ENCODE measurements at places on chromosomes 7 and 10.

GRCh38 chr7:71750290-71750689, 618.3 kb downstream of the GALNT17 start:
- no peak for DNase-seq

GRCh38 chr10:48459270-48460150, 145.4 kb downstream of the ARHGAP22 start:
- no peak for DNase-seq

DNA sequence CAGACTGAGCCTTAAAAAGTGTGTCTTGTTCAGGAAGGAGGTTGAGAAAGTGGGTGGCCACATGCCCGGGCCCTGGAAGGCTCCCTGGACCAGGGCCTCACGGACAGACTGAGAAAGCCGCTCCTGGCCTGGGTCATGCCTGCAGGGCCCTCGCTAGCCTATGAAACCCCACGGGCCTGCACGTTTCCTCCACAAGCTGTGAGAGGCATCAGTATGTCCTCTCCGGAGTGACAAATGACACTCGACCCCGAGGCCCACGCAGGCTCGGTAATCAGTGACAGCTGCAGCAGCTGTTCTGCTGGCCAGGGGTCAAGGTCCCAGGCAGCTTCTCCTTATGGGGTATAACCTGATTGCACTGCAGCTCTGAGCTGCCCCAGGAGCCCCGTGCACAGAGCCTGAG, 47.6 kb downstream of the ASB13 start:
- DNase-seq = no peak

DNA sequence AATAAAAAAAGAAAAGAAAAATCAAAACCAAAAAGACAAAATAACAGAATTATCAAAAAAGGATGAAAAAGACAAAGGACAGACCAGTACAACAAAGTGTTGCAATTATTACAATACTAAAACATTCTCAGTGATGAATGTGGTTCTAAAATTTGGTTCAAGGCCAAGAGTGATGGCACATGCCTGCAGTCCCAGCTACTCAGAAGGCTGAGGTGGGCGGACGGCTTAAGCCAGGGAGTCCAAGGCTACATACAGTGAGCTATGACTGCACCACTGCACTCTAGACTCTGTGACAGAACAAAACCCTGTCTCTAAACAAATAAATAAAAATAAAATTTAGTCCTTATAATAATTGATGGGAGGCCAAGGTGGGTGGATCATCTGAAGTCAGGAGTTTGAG, 14.5 kb downstream of the BAZ1B start:
- DNase-seq = no peak

GRCh38 chr10:125593644-125594043, 89.3 kb downstream of the TEX36 start:
- DNase-seq = no peak

- no peak for DNase-seq
Observed at GRCh38 chr10:116132780-116133399, 140.1 kb downstream of the GFRA1 start.

DNA sequence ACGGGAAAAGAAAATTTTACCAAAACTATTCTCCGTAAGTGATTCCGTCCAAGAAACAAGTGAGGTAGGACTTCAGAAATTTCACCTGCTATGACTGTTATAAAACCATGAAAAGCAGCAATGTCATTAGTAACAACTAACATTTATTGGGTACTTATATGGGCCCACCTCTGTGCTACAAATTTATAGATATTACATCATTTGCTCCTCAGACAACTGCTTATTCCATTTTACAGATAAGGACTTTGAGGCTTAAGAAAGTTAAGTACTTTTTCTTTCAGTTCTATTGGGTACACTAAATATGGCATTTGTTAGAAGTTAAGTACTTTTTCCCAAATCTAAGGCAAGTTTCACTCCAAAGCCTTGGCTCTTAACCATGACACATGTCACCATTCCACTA, 36.3 kb downstream of the HACD1 start:
- DNase-seq = no peak

GRCh38 chr10:43689955-43690771, 41.5 kb upstream of the ZNF32 start:
- DNase-seq = peak; percentile 25

- DNase-seq = no peak
Observed at GRCh38 chr7:511476-512145, 8.0 kb downstream of the PDGFA start.

GRCh38 chr7:47380325-47381133, 201.4 kb downstream of the TNS3 start:
- no peak for DNase-seq

GRCh38 chr7:135448753-135449152, 61.1 kb downstream of the CNOT4 start:
- DNase-seq = no peak

DNA sequence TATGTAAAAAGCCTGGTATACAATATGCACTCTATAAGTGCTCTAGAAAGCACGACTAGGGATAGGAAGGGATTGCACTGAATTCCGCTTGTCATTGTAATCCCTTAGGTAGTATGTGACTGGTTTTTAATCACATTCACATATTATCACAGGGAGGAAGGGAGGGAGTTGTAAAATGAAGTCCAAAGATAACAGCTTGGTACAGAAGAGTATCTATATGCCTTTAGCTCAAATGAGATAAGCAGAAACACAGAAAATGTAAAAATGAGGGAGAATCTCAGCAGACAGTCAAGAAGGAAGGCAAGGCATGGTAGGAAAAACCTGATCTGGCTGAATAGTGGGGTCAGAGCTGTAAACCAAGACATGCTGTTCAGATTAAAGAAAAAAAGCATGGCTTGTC, 63.4 kb downstream of the ABI1 start:
- no peak for DNase-seq

GRCh38 chr10:63887023-63887589, 365.9 kb downstream of the REEP3 start:
- DNase-seq = no peak

- no peak for DNase-seq
Observed at GRCh38 chr10:17965649-17966235, 14.0 kb downstream of the SLC39A12 start.

GRCh38 chr7:127782654-127783559, 130.9 kb downstream of the SND1 start:
- DNase-seq = peak; percentile 24

DNA sequence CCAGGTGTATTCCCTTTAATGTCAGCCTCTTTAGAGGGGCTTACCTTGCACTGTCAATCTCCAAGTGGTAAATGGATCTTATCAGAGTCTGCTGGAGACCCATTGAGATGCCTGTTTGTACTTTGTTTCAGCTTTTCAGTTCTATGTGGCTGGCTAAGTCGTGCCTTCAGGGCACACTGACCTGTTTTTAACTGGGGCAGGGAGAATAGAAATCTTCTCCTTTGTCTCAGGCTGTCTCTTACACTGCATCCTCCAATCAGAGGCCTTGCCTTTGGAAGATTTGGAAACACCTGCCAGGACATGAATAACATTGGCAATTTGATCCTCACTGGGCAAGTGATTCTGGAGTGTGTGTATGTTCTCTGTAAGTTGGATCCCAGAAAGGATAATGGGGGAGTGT, 65.0 kb downstream of the POU6F2 start:
- DNase-seq = no peak

- no peak for DNase-seq
Observed at GRCh38 chr10:123093489-123093888, 42.3 kb upstream of the HMX3 start.

GRCh38 chr10:16674147-16674703, 143.0 kb downstream of the RSU1 start:
- no peak for DNase-seq

- DNase-seq = no peak
Observed at GRCh38 chr10:122875843-122876466, 3.4 kb downstream of the FAM24B start.

- DNase-seq = no peak
Observed at GRCh38 chr10:48237259-48238250, 36.9 kb downstream of the FRMPD2 start.

DNA sequence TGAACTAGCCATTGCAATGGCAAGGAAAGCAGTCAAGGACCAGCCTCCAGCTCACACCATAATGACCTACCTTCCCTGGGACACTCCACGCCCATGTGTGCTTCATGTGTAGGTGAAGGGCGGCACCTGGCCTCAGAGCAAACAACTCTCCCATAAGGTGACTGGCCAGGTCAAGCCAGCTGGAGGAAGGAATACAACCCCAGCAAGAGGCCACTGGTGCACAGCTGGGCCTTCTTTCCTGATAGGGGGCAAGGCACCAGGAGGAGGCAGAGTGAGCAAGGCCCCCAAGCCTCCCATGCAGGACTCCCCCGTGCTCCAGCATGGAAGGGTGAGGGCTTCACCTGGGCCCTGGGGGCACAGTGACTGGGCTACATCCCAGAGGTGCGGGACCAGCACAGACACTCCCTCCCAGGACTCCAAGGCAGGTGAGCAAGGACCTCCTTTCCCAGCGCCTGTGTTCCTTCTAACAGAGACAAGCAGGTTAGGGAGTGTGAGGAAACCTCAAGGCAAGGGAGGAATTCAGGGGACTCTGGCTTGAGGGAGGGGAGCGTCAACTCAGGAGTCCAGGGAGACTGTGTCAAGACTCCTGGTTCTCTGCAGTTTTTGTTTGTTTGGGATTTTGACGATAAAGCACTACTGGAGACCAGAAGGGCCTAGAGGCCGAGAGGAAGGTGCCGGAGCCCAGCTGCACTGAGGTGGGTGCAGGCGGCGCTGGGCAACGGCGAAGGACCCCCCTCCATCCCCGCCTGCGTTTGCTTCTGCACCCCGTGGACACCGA, 1.7 kb downstream of the PTPRN2 start:
- DNase-seq = no peak

GRCh38 chr10:129058664-129059155, 408.3 kb upstream of the MGMT start:
- no peak for DNase-seq

- peak; percentile 55 for DNase-seq
Observed at GRCh38 chr7:64574540-64575099, 11.7 kb upstream of the ZNF680 start.

- DNase-seq = no peak
Observed at GRCh38 chr10:110336111-110336721, 31.5 kb upstream of the SMNDC1 start.

GRCh38 chr10:90916392-90917237, 4.3 kb downstream of the ANKRD1 start:
- DNase-seq = no peak

GRCh38 chr10:96712662-96713271, 7.5 kb downstream of the PIK3AP1 start:
- DNase-seq = no peak
